Stimulated activated CD8-positive, alpha-beta memory T cell treated with anti-CD3 and anti-CD28 coated beads, Interleukin-2, amount 100 ng/mL, for 48 hours (primary cell): ENCODE measurements at places on chromosomes 2 and 18.

- DNase-seq, result no peak
Observed at GRCh38 chr18:64678048-64678447, 529.2 kb upstream of the LINC00305 start.

GRCh38 chr2:189629531-189630453, 31.5 kb upstream of the ASNSD1 start:
- no peak for DNase-seq

DNA sequence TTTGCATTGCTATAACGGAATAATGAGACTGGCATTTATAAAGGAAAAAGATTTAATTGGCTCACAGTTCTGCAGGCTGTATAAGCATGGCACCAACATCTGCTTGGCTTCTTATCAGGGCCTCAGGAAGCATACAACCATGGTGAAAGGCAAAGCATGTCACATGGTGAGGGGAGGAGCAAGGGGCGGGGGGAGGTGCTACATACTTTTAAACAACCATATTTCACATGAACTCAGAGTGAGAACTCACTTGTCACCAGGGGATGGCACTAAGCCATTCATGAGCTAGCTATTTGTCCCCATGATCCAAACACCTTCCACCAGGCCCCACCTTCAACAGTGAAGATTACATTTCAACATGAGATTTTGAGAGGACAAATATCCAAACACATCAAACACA, 188.7 kb downstream of the MBD5 start:
- DNase-seq, result no peak

DNA sequence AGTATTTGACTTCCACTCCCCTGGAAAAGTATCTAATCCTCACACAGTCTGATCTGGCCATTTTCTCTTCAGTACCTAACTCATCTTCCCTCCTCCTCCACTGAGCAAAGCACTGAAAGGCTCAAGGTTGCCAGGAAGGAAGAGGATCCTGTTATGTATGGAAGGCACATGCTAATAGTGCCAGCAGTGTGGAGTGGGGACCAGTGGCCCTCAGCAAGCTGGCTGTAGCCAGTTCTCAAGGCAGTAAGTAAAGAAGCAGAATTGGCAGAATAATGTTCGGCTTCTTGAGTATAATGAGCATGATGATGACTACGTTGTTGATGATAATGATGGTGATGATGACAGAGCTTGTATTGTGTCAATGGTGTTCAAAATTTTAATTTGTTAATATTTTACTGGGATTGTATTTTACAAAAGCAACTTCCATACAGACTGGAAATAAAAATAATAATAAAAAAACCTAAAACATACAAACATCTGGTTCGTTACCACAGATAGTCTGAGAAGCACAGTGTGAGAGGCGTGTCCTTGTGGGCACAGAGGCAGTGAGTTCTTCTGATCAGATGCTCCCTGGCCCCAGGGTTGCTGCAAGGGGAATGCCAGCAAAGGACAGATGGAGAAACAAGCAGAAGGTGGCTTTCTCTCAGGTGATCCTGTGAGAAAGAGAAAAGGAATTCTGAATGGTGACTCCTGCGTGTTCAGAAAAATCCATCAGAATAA, 528.8 kb downstream of the CMPK2 start:
- DNase-seq, result no peak

GRCh38 chr2:235990344-235990743, 177.8 kb downstream of the GBX2 start:
- DNase-seq, result no peak

- no peak for DNase-seq
Observed at GRCh38 chr2:100272841-100273329, 49.4 kb downstream of the LONRF2 start.

DNA sequence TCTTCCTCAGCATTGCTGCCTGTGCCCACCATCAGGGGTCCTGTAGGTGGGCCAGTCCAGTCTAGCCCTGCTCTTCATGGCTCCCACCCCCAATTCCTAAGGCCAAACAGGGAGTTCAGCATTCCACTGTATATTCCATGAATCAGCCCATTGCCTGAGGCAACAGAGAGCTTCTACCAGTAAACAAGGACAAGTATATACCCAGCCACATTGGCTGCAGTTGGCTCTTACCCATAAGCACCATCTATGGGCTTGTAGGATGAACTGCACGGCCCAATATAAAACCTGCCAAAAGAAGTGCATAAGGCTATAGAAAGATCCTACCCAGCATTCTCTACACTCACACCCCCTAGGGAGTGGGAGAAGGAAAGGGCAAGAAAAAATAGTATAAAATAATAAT, 95.1 kb upstream of the SALL3 start:
- no peak for DNase-seq

DNA sequence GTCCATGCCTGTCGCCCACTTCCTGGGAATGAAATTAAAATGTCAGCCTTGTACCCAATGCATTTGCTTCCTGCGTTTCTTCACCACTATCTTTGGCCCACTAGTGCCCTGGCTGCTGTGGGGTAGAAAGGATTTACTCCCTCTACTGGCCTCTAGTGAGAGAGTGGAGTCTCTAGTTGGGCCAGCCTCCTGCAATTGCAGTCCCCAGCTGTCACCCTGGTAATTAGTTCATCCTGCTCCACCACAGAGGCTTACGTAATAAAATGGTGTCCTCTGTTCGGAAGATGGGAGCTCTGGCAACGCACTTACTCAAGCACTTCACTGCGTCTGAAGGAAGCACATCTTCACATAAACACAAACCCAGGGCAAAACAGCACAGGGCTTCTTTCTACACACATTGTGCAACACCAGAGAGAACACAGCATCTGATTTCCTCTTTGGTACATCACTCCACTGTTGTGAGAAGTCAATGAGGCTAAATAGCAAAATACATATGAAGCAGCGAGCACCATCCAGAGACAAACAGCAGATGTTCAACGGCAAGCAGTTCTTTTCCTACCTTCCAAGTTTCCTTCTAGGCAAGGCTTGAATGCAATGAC, 274.6 kb downstream of the LRATD1 start:
- no peak for DNase-seq

DNA sequence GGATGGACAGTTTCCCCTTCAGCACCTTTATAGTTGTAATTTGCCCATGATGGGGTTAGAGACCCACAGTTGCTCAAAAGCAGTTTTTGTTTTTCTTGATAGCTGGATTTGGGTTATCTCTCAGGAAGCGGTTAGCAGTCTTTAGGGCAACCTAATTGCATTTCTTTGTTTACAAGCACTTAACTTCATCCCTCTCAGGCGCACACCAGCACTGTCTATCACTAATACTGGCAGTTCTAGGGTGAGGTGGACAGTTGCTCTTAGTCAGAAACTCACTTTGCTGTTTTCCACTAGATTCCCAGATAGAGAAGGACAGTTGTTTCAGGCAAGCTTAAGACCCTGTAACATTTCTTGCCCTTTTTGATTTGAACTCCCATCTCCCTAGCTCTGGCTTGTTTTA, 146.0 kb downstream of the AGAP1 start:
- DNase-seq, result no peak

GRCh38 chr18:54991981-54992380, 32.7 kb upstream of the CCDC68 start:
- no peak for DNase-seq

- DNase-seq, result no peak
Observed at GRCh38 chr2:14587119-14587518, 45.4 kb upstream of the LRATD1 start.

GRCh38 chr2:212811036-212811805, 272.6 kb upstream of the ERBB4 start:
- DNase-seq, result no peak

- no peak for DNase-seq
Observed at GRCh38 chr2:207257251-207258250, 91.8 kb upstream of the KLF7 start.

- no peak for DNase-seq
Observed at GRCh38 chr2:168773128-168773527, 29.3 kb upstream of the NOSTRIN start.

- no peak for DNase-seq
Observed at GRCh38 chr18:63099091-63099840, 220.3 kb downstream of the BCL2 start.

GRCh38 chr2:238173692-238174091, 14.9 kb downstream of the ERFE start:
- no peak for DNase-seq

- DNase-seq, result no peak
Observed at GRCh38 chr2:883260-883802, 67.3 kb upstream of the SNTG2 start.

GRCh38 chr2:207491086-207491485, 38.7 kb upstream of the CREB1 start:
- no peak for DNase-seq

- DNase-seq, result peak; percentile 1
Observed at GRCh38 chr2:100321866-100322820, at the start of gene LONRF2. Gene LONRF2 (minus strand): TSS chr2:100322501. CDS start chr2:100322093, 408 bp downstream.
